Right lung (tissue), 10 donors: ENCODE measurements at places on chromosomes 1 and 21. TPM values are rescaled to one million over a fixed set of nuclear protein-coding genes. Genes with fewer than 3 reads are reported as not detected.

SSR2 gene
- polyA plus RNA-seq = 506 TPM

MAP10 gene
- polyA plus RNA-seq = 4.6 TPM

FHAD1 gene
- polyA plus RNA-seq = 1.5 TPM

AKR7A3 gene
- 1.9 TPM for polyA plus RNA-seq

GBP7 gene
- polyA plus RNA-seq = 0.25 TPM

ATP13A2 gene
- polyA plus RNA-seq = 32.9 TPM

FALEC gene
- 0.67 TPM for polyA plus RNA-seq
